Activated T-cell treated with anti-CD3 and anti-CD28 coated beads, Interleukin-2, amount 50 U/mL, for 4 hours (primary cell): ENCODE measurements at places on chromosomes 13 and 19. TPM values are rescaled to one million over a fixed set of nuclear protein-coding genes. Genes with fewer than 3 reads are reported as not detected.

DNA sequence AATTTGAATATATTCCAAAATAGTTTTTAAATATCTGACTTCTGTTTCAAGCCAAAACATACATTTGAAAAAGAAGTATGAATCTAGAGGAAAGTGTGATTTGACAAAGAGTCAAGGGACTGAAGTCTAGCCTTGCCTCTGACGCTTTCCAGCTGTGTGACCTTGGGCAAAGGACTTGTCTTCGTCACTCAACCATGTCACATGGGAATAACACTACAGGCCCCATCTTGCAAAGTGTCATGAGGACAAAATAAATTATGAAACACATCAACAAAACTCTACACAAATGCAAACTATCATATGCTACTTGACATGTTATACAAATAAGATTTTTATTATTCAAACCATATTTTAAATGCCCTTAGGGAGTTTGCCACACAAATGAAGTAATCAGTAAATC is 73.0 kb downstream of the CYSLTR2 start:
- no peak for DNase-seq

GRCh38 chr13:45670189-45670885 is 31.8 kb upstream of the CBY2 start:
- DNase-seq, result no peak

DNA sequence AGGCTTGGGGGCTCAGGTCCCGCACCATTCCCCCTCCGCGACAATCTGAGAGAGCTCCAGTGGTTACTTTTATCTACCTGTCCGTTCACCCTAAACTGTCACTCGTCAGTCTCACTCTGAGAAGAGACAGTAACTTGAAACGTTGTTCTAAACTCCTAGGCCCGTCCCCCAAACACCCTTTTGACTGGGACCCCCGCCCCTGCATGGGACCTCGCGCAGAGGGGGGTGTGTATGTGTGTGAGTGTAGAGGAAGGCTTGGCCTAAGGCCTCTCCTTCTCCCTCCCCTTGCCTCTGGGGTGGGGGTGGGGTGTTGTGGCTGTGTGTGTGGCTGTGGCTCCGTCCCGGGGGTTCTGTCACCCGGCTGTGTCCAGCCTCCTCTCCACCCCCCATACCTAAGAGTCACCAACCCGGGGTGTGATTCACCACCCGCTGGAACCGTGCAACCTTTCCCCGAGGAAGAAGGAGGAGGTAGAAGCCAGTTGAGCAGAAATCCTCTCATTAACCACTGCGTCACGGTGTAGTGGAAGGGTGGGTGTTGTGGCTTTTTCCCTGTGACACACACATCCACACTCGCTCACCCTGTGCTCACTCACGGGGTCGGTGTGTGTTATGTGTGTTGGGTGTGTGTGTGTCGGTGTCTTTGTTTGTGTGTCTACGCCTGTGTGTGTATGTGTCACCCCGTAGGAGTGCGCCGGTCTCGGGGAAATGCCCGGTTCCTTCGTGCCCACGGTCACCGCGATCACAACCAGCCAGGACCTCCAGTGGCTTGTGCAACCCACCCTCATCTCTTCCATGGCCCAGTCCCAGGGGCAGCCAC is 2.4 kb downstream of the FOSB start:
- no peak for DNase-seq

The KCTD4 gene
- total RNA-seq, result not detected

GRCh38 chr13:93736081-93736480 is 509.5 kb downstream of the GPC6 start:
- DNase-seq, result no peak

The HMG20B gene
- total RNA-seq, result 59.3 TPM

GRCh38 chr13:68099631-68100030 is 869.5 kb upstream of the PCDH9 start:
- DNase-seq, result no peak

The CYP4F12 gene
- total RNA-seq, result not detected

DNA sequence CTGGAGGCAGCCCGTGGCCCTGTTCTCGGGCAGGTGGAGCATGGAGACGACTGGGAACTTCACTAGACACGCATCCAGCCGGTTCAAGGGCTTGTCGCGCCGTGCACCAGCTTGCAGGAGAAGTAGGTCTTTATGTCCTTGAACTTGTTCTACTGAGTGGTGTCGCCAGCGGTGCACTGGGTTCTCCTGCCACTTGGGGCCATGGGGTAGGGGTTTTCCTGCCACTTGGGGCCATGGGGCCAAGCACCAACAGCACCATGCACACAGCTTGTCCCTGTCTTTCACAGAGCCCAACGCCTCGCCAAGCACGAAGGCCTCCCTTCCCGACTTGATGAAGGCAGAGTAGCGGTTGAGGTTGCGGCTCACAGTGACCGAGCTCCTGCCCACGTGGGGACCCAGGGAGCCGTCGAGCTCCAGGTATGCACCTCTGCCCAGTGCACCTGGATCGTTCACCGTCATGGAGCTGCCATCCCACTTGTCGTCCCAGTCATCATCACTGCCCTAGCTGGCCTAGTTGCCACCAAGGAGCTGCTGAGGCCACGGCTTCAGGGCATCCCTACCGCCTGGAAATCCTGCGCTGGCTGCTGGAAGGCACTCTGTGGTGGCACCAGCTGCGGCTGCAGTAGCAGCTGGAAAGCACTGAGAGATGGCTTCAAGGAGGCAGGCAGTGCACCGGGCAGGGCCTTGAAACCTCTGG is 40.5 kb upstream of the TPM4 start:
- DNase-seq, result no peak

The SPACA4 gene
- not detected for total RNA-seq

DNA sequence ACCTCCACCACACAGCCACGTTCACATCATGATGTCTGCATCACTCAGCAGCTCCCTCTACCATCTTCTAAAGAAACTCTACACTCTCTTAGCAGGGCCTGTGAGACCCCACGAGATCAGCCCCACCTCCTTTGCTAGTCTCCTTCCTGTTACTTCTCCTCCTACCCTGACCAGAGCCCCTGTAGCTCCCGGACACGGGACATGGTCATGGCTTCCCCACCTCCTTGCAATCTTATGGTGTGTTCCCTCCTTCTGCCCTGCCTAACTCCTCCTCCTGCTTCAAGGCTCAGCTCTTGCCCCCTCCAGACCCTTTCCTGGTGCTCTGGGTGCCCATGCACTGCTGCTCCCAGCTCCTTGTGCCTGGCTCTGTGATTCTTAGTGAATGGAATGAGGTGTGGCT is 8.1 kb upstream of the MRPS31 start:
- DNase-seq, result no peak

The ZNF208 gene
- 1.5 TPM for total RNA-seq

DNA sequence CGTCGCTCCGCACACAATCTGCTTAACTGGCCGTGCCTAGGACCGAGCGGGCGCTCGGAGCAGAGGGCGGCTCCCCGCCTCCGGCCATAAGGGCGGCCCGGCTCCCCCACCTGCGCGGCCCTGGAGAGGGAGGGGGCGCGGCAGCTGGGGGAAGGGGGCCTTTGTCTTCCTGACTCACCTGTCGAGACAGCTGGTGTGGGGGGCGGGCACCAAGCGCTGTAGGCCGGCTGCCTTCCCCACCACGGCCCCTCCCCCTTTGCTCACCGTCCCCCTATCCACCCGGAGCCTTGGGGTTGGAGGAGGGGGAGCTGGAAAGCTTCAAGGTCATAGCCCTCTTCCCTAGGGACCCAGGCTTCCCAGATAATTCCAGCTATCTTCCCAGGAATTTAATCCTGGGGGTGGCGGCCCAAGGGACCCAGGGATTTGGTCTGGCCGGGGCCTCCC is 1.2 kb downstream of the VASP start:
- DNase-seq, result peak; percentile 52

GRCh38 chr19:47428177-47428894 is 9.0 kb upstream of the MEIS3 start:
- peak; percentile 76 for DNase-seq

The KLF1 gene
- 0.92 TPM for total RNA-seq

The DHDH gene
- not detected for total RNA-seq

DNA sequence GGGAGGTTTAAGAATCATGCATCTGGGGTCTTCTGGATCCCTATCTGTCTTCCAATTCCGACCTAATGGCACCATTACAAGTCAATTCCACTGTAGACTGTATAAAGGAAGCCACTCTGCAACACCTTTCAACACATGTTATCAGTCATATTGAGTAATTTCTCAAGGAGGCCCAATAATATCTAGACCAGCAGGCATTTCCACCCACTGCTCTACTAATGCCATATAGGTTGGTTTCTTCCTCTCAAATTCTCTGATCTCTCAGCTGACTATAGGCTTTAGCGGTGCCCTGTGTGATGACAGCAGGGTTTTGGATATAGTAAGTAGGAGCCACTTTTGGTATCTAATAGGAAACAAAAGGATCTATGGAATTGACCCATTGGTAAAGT is 12.4 kb upstream of the ITM2B start:
- DNase-seq, result no peak
